ENCODE measurements at places on chromosomes 3 and 15.
A peak's percentile ranks its signal among the peaks of the same experiment; 100 is the strongest.

GRCh38 chr3:138686771-138687221 is 78.2 kb downstream of the FAIM start:
- no peak for DNase-seq

DNA sequence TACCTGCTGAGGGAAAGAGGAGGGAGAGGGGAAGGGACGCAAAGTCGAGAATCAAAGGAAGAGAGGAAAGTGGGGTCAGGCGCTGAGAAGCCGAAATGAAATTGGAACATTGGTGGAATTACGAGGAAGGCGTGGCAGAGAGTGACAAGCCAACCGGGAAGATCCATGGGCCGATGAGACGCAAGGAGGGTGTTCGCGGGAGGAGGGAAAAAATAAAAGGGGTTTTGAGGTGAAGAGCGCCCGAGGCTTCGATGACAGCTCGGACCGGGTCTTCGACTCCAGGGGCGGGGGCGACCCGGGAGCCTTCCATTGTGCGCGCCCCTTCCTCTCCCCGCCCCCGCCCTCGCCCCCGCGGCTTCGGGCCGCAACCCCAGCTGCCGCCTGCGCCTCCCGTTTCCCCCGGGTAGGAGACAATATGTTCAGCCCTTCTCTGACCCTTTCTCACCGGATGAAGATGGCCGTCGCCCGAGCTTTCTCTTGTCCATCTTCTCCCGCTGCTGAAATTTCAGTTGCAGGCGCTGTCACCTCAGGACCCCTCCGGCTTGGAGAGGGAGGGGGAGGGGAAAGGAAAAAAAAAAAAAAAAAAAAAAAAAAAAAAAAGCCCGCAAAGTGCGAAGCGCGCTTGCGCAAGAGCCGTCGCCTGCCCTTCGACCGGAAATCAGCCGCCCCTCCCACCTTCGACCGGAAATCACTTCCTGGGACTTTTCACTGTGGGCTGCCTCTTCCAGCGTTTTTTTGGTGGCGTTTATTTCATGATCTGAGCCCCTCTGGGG is at the start of gene SENP7:
Gene SENP7, minus strand, starts transcription at position 567 of the 773 bp plus-strand sequence. Its CDS starts 82 bp downstream, at position 485.
- peak; percentile 56 for DNase-seq

- DNase-seq, result no peak
Observed at GRCh38 chr15:65993236-65993635, 123.9 kb downstream of the RAB11A start.

DNA sequence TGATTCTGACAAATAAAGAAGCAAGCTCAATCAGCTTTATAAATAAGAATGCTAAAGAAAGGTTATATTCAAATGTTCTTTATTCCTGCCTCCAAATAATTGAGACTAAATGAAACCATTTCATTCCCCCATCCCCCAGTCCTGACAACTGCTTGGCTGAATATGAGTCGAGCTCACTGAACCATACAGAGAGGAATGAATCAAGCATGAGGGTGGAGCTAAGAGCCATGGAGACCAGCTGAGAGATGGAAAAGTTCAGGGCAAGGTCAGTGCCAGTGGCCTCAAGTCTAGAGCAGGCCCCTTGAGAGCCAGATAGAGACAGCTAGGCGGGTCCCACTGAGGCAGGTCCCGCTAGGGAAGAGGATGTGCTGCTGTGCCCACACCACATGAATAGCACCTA is 188.7 kb upstream of the EIF1B start:
- DNase-seq, result no peak

GRCh38 chr3:87410110-87410509 is 133.7 kb upstream of the POU1F1 start:
- DNase-seq, result no peak

- DNase-seq, result no peak
Observed at GRCh38 chr3:179663093-179663492, 10.3 kb downstream of the USP13 start.

DNA sequence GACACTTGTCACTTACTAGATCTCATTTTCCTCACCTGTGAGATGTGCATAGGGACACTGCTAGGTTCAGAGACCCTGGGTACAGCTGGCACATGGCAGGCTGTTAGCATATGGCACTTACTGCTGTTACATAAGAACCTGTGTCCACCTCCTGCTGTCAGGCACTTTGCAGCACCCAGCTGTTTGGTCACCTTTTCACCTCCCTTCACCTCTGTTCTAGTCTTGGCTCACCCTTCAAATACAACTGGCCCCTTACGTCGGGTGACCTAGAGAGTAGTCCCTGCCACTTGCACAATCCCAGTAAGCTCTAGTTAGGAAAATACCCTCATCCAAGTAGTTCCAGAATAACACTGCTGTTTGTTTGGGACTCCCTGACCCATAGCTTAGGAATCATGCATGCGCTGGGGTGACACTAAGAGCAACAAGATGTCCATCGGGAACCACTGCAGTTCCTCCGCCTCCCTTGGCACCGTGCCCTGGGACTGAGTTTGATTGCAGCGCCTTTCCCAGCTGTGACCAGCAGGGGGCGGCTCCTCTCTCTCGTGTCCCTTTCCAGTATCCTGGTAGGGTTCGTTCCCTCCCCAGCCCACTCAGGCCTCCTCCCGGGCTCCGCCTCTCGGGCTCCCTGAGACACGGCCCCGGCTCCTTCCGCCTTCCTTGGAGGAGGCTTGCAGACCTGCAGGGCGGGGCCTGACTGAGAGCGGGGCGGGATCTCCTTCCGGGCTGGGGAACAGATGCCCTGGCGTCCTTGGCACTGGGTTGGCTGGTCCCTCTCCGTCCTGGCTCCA is 78.6 kb downstream of the ABHD5 start:
- DNase-seq, result peak; percentile 76

DNA sequence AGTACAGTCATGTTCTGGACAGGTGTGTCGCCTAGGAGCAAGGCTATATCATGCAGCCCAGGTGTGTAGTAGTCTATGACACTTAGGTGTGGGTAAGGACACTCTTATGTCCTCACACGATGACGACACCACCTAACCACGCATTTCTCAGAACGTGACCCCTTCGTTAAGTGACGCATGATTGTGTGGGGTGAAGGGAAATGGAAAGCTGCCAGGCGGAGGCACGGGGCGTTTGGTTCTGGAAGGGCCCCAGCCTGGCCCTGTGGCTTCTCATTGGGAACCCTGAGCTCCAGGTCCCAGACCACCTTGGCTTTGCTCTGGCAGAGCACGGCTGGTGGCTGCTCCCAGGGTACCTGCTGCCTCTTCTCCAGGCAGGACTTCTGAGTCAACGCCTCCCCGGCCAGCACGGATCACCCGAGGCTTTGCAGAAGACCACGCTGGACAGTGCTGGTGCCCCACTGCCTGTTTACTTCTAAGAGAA is 39.3 kb downstream of the FBLN2 start:
- no peak for DNase-seq

- DNase-seq, result no peak
Observed at GRCh38 chr3:123907720-123908119, 23.6 kb upstream of the MYLK start.

GRCh38 chr3:24042174-24043059 is 97.3 kb downstream of the NR1D2 start:
- DNase-seq, result no peak

DNA sequence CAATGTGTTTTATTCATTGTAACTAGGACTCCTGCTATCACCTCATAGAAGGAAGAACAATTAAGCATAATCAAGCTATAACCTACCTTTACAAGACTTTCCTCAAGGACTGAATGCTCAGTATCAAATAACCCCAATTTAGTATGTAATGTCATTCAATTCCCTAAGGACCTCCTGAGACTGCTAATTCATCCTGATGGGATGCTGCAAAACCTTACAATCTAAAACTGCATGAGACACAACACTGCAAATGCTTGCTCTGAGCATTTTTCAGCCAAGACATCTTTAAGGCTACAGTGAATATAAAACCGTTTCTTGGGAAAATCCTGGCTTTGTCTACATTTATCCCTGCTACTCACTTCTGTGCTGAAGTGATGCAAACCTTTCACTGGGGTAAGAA is 69.9 kb downstream of the RYK start:
- DNase-seq, result no peak

- no peak for DNase-seq
Observed at GRCh38 chr3:57007521-57008460, 52.7 kb upstream of the SPATA12 start.

GRCh38 chr3:170049146-170050000 is 11.6 kb downstream of the GPR160 start:
- no peak for DNase-seq

GRCh38 chr3:129441215-129441614 is 1.2 kb downstream of the IFT122 start:
- no peak for DNase-seq

DNA sequence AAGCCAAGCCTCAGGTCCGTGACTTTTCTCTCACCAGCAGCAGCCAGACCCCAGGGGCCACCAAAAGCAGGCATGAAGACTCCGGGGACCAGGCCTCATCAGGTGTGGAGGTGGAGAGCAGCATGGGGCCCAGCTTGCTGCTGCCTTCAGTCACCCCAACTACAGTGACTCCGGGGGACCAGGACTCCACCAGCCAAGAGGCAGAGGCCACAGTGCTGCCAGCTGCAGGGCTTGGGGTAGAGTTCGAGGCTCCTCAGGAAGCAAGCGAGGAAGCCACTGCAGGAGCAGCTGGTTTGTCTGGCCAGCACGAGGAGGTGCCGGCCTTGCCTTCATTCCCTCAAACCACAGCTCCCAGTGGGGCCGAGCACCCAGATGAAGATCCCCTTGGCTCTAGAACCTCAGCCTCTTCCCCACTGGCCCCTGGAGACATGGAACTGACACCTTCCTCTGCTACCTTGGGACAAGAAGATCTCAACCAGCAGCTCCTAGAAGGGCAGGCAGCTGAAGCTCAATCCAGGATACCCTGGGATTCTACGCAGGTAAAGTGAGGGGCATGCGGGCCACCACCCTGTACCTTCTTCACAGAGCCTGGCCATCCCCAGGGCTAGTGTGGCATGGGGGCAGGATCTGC is 12.0 kb upstream of the ABTB1 start:
- no peak for DNase-seq

GRCh38 chr15:89019436-89019835 is 68.8 kb upstream of the ABHD2 start:
- DNase-seq, result no peak

DNA sequence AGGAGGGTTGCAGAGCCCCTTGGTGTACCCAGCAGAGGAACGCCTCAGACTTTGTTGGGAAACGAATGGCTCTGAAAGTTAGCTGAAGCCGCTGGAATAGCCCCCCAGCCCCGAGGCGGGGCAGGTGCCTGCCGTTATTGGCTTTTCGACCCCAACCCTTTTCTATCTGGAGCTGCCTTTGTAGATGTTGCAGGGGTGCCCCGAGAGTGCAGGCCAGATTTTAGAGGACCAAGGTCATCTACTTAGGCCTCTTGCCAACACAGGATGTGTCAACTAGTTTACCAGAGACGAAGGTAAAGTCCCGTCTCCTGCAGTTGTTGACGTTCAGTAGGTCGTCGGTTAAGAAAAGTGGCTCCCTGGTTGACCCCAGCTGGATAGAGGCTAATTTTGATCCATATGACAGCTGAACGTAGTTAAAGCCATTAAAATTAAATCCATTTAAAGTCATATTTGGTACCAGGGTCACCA is 579 bp upstream of the UBE3A start:
- no peak for DNase-seq

- DNase-seq, result no peak
Observed at GRCh38 chr15:31782951-31783350, 247.4 kb upstream of the CHRNA7 start.

DNA sequence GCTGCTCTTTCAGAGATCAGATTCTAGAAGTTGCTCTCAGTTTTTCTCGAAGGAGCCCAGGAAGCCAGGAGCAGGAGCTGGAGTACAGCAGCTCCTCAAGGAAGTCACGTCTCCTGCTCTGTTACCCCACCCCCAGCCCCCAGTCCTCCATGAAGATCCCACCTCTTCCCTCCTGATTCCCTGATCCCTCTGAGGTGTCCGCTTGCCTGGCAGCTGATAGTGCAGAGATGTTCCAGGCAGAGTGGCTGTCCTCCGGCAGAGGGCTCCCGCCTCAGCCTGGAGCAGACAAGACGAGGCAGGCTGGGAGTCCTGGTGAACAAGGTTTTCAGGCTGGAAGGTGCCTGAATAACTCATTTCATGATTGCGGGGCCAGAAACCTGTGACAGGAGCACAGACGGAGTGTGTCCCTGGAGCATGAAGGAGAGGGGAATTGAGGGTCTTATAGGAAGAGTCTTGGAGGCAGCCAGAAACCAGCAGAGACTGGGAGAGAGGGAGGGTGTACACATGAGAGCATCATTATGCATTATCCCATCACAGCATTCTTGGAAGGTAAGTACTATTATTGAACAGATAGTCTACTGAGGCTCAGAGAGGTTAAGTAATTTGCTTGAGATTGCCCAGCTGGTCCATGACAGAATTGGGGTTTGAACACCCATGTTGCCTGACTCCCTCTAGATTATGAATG is 1.2 kb downstream of the HRH1 start:
- no peak for DNase-seq

- DNase-seq, result no peak
Observed at GRCh38 chr3:189455641-189456417, 175.4 kb upstream of the TP63 start.

DNA sequence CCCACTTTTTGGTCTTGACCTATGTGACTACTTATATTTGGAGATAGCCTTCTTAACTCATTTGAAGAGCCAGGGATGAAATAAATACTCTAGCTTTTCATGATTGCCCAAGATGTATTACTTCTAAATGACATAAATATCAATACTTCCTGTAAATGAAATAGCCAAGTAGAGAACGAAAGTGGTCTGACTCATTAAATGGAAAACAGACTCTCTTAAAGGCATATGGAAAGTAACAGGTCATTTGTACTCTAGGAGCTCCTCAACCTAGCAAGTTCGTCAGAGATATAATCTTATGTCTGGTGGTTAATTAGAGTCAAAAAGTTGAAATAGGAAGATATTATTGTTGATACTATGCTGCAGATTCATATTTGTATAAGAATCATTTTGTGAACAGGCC is 1105.4 kb downstream of the TUSC7 start:
- DNase-seq, result no peak

DNA sequence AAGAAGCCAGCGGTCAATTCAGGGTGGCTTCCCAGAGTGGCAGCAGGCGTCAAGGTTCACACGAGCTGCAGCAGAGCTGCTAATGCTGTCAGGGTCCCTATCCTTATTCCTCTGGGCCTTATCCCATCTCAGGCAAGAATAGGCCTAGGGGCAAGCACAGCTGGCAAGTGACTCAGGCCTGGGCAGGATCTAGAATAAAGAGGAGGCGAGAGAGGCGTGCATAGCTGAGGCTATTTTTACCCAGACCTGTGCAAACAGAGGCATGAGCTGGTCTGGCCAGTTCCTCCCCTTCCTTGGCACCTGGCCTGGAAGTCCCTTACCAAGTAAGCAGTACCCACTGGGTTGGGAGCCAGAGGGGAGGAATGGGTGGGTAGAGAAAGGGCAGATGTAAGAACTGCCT is 12.2 kb upstream of the VIPR1 start:
- DNase-seq, result no peak

Measured in stimulated activated CD4-positive, alpha-beta T cell treated with anti-CD3 and anti-CD28 coated beads, Interleukin-12 subunit alpha, Interleukin-12 subunit beta, amount 100 ng/mL, for 48 hours (primary cell).